Spleen (tissue), 13 donors: ENCODE measurements at places on chromosomes 11 and 22.
A peak's percentile ranks its signal among the peaks of the same experiment; 100 is the strongest.

DNA sequence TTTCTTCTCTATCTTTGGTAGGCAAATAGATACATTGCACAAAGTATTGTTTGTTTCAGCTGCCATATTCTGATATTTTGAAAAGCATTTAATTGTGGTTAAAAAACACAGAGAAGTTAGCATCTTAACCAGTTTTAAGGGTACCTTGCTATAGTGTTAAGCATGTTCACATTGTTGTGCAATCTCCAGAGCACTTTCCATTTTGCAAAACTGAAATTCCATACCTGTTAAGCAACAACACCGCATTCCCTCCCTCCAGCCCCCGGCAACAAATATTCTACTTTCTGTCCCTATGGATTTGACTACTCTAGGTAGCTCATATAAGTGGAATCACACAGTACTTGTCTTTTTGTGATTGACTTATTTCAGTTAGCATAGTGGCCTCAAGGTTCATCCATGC is 33.9 kb downstream of the CNTF start:
- no peak for DNase-seq

GRCh38 chr11:120712014-120712413 is 200.5 kb downstream of the GRIK4 start:
- DNase-seq: peak; percentile 51

GRCh38 chr11:134659882-134660281 is 247.8 kb upstream of the B3GAT1 start:
- DNase-seq: no peak

DNA sequence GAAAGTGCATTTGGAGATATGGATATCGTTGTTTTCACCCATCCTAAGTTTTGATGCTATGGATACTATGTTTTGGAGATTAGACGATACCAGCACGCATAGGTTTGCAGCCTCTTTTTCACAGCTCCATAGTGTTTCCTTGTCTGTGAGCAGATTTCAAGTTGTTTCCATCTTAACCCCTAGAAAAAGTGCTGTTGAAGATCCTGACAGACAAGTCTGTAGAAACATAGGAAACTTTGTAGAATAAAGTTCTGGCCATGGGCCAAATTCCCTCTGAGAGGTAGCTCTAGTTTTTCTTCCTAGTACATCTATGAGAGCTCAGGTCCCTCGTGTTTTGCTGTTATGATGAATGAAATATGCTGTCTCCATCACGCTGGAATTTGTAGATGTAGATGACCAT is 32.4 kb downstream of the ST3GAL4 start:
- DNase-seq: no peak

DNA sequence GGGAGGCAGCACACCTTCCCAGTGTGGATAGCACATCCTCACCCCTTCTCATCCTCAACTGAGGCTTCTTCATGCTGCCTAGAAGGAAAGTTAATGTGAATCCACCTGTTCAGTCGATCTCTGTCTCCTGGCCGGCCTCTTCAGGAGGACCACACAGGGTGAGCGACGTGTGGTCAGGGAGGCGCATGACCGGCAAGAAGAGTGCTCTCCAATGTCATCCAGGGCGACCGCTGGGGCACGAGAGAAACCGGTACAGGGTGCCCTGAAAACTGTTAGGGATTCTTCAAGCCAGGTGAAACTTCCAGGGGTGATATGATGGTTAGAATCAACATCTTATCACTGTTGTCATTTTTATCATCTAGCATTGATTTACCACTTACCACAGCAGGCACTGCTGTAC is 43.0 kb downstream of the IGSF9B start:
- no peak for DNase-seq

DNA sequence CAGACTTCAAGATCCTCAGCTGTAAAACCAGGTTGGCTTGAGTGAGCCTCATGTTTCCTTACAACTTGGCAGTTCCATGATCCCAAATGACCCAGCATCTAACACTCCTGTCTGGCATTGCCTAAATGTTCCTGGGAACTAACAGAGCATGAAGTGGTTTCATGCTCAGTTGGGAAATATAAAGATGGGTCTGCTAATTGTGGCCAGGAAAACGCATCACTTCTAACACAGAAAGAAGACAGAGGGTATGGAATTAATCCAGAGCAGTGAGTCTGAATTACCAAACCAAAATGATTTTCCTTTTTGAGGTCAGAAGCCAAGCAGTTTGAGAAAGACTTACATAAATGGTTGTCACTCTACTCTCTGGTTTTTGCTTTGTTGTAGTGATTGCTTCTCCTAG is 60.5 kb upstream of the MMP13 start:
- DNase-seq: no peak
